ENCODE measurements at places on chromosomes 4 and X. TPM values are rescaled to one million over a fixed set of nuclear protein-coding genes. Genes with fewer than 3 reads are reported as not detected.

GRCh38 chr4:139200102-139200501 lies 23.1 kb upstream of the ELF2 start:
- DNase-seq: no peak

DNA sequence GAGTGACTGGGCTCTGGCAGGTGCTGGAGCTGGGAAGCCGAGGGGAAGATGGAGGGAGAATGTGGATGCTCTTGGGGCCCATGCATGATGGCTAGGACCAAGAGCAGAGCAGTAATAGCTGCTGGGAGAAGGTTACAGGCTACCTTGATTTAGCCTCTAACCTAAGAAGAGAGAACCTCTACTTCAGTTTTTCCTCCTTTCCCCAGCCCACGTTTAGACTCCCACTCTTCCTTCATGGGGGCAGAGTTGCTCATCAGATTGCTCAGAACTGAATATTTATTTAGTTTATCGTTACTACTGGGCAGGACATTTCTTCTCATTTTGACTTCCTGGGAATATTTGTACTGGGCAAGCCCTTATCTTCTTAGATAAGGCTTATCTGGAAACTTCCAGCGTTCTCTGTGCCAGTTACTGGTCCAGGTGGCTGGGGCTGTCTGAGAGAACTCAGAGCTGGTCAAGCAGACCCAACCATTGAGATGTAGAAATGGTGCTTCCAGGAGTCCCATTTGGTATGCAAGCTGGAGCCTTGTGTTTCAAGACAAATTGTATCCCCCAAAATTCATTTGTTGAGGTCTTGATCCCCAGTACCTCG lies 442.9 kb upstream of the BOD1L1 start:
- DNase-seq: no peak

GRCh38 chr4:26806331-26806730 lies 54.3 kb upstream of the STIM2 start:
- DNase-seq: no peak

DNA sequence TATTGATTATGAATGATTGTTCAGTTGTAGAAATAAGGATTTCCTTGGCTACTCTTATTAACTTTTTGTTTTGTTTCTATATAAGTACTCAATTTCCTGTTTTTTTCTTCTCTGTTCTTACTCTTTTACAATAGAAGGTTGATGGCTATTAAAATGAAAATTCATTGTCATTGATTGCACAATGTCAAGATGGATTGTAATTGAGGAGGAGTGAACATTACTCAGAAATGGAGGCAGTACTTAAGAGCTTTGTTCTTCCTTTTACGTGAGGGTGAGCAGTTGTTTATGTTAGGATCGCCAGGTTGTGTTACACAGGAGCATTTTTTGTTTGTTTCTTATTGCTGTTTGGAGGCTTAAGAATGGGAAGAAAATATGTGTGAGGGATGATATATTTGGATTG lies 2062.4 kb downstream of the ARAP2 start:
- no peak for DNase-seq

DNA sequence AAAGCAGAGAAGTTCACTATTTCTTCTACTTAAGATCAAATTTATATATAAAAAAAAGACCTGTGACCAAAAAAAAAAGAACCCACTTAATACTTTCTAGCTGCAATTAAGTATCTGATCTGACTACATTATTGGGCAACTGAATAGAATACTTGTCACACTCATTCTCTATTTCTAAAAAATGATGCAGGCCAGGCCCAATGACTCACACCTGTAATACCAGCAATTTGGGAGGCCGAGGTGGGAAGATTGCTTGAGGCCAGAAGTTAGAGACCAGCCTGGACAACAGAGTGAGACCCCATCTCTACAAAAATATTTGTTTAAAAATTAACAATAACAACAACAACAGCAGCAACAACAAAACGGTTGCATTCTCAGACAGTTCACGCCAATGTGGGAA lies 108.8 kb upstream of the BMP2K start:
- DNase-seq: no peak

DNA sequence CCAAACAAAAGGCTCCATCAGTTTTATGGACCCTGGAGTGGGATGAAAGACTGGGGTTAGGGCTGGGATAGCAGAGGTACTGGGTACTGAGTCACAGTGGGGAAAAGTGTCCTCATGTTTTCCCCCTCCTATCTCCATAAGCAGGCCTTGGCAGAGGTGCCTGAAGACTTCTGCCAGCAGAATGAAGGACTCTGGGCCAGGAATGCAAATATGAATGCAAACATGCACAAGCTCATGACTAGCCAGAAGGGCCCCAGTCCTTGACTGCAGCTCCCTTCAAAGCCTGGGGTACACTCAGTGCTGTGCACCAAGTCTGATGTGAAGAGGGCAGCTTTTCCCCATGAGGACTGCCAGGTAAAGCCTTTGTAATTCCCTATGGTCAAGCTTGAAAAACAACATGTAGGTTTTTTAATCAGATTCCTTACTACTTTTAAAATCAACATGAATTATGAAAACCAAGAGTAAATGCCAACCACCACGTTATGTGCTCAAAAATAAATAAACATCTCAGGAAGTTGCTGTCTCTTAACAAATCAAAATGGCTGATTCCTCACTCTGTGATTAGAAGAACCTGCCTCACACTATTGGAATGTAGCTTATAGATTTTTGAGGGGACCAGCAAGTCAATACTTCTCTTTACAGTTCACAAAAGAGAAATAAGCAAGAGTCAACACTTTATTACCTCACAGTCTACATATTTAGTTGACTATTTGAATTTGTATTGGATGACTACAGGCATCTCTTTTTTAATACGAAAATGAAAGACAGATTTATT lies 1512.0 kb downstream of the ARAP2 start:
- no peak for DNase-seq

- no peak for DNase-seq
These were observed 356.5 kb downstream of the MID1IP1 start for GRCh38 chrX:39157796-39158195.

UBE2D3 gene
- 633 TPM for total RNA-seq

LIMCH1 gene
- total RNA-seq: 138 TPM

EMCN gene
- 31.4 TPM for total RNA-seq

ARAP2 gene
- total RNA-seq: 247 TPM

SMR3B gene
- total RNA-seq: not detected
